ENCODE measurements at places on chromosomes 4 and X.

- no peak for DNase-seq
Measured at GRCh38 chr4:152348670-152349069, 187.2 kb downstream of the FBXW7 start.

GRCh38 chr4:111480510-111480909, 664.7 kb upstream of the FAM241A start:
- DNase-seq: no peak

DNA sequence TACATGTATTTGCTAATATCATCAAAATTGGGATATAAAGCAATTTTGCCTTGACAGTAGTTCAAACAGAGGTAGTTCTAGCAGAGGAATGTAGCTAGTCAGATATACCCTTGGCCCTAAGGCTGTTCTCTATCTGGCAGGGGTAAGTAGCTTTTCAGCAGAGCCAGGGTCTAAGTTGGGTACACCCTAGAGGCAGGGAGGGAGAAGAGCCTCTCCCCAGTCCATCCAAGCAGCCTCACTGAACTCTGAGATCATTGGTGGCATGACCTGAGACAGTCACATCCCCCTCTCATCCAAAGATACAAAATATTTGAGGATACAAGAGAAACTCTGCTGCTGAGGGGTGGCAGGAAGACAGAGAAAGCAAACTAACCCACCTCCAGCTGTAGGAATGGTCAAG, 343.7 kb downstream of the DHX15 start:
- no peak for DNase-seq

- DNase-seq: no peak
Measured at GRCh38 chr4:152953514-152953913, 17.4 kb downstream of the FHDC1 start.

GRCh38 chr4:139658185-139658584, 7.4 kb upstream of the MGST2 start:
- peak; percentile 17 for DNase-seq

DNA sequence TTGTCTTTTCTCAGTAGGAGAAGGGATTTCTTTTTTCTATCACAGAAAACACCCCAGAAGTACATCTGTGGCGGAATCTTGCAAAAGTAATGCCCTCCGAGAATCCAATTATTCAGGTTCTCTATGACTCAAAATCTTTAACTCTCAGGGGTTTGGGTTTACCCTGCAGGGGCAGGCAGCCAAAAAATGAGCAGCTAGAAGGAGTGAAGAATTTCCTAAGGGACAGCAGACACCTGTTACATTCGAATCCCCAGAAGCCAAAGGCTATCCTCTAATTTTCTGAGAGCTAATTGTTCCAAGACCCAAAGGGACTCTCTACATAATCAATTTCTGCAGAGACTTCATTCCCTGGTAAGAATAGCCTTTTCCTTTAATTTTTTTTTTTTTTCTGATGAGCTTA, 27.5 kb upstream of the CBR4 start:
- no peak for DNase-seq

GRCh38 chr4:498328-498904, 540 bp downstream of the ZNF721 start:
- no peak for DNase-seq

DNA sequence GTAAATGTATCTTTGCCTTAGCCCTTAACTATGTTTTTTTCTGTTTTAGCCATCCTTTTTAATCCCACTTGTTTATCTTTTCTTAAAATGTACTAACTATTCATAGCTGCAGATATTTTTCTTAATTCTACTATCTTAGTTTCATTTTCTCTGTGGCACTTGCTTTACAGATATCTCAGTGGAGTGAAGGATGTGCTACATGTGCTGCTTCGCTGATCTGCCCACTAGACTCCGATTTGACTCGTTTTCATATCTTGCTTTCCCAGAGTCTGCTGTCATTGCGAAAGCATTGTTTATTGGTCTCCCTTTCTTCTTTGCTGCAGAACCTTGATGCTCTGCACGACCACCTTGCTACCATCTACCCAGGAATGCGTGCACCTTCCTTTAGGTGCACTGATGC, 30.6 kb downstream of the GUCY1B1 start:
- DNase-seq: no peak

DNA sequence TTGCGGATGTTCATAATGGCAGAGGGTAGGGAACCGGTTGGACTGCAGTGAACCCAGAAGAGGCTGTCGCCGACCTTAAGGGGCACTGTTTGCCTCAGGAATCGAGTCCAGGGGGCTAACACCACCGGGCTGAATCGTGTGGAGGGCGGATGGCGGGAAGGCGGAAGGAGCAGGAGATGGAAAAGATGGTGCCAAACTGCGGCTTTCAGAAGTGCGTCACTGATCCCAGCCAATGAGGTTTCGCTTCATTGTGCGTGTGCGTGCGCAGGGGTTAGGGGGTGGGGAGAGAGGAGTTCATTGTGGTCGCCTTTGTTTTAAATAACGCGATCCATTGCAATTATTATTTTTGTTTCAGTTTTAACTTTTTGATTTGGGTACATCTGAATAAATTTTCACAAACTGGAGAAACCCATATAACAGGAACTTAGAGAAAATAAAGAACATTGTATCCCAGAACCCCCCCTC, at the start of gene NAA11:
Gene NAA11 (minus strand): TSS at position 198 of the 465 bp plus-strand sequence. CDS start 184 bp downstream, at position 14.
- peak; percentile 70 for DNase-seq

- no peak for DNase-seq
Measured at GRCh38 chr4:15470128-15470475, 420 bp downstream of the CC2D2A start.

GRCh38 chrX:129227366-129227765, 295.9 kb downstream of the SMARCA1 start:
- DNase-seq: no peak

- no peak for DNase-seq
Measured at GRCh38 chr4:59608466-59608865, 1591.7 kb upstream of the ADGRL3 start.

GRCh38 chr4:160514126-160514525, 1411.2 kb downstream of the RAPGEF2 start:
- no peak for DNase-seq

DNA sequence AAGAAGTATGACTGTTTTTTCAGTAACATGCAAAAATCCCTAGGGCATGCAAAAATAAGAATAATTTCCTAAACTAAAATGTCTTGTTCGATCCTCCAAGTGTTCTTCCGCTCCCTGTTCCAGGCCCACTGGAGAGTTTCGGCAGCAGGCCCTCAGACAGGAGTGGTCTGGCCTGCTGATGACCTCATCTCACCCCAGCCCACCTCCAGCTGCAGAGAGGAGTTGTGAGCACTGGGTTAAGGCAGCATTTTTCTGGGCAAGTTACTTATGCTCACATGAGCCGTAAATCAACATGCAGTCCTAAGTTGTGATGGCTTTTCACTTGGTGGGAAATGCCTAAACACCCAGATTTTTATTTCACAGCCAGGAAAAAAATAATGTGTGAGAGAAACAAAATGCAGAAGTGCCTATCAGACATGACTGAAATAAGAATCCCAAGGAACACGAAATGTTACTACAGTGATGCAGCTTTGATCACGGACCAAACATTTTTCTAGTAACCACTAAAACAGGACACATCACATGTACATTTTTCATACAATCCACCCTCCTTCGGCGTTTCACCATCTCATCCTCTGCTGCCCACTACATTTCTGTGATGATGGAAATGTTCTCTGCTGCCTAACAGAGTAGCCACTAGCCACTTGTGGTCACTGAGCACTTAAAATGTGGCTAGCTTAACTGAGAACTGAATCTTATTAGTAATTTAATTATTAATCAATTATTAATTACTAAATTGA, 153.3 kb upstream of the TBL1X start:
- no peak for DNase-seq

DNA sequence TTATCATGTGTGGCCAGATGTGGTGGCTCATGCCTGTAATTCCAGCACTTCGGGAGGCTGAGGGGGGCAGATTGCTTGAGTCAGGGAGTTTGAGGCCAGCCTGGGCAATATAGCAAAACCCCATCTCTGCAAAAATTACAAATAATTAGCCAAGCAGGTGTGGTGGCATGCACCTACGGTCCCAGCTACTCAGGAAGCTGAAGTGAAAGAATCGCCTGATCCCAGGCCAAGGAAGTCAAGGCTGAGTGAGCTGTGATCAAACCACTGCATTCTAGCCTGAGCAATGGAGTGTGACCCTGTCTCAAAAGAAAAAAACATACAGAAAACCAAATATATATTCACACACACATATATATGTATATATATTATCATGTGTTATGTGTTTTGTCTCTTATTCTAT, 15.0 kb downstream of the APELA start:
- no peak for DNase-seq
